ENCODE measurements at places on chromosomes 2 and 18.

DNA sequence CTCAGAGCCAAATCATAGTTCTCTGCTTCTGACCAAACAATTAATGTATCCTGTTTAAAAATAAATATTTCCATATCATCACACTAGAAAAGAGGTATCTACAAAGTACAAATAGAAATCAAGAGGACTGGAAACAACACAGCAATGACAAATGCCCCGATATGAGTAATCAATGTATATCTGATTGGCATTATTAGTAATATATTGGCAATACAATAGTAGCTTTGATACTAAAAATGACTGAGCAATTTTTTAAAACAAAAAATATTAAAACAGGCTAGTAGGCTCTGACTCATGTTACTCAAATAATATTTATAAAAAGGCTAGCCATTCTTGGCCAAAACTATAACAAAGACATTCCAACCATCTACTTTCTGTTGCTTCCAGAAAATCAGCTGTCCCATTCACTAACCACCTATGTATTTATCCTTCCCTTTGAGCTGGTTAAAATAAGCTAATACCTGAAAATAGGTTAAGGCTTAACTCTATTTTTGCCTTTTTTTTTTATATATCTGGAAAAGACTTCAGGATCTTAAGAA, 13.3 kb downstream of the PPP4R3B start:
- no peak for DNase-seq

- DNase-seq, result no peak
Measured at GRCh38 chr2:146917431-146918042, 927.3 kb upstream of the ACVR2A start.

DNA sequence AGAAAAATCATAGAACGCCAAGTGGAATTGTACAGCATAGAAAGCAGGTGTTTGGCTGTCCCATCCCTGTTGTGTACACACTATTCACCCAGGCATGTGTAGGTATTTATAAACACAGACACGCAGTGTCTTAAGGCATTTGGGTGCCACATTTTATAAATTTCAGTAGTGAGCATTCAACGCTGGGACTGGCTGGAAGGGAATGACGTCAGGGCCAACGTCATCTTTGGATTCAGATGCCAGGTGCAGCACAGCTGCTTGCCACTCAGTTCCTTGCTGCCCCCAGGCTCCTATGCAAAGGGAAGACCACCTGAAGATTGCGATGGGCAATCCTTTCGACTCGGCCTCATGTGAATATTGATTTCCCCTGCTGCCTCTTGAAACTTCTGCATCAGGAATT, 461.7 kb upstream of the SOX11 start:
- no peak for DNase-seq

DNA sequence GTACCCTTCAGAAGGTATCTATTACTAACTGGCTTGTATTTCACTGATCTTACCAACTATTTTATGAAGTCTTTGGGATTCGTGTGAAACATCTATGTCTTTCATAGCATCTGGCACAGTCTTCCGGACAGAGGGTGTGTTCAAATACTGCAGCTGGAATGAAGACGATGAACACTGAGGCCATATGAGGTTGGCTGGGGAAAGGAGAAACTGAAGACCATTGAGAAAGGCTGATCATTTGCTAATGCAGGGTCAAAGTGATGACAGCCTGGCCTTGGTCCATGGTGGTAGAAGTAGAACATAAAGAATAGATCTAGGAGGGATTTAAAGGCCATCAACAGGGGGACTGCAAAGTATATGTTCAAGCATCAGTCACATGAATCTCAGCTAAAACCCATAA, 132.7 kb downstream of the CCBE1 start:
- DNase-seq, result no peak

DNA sequence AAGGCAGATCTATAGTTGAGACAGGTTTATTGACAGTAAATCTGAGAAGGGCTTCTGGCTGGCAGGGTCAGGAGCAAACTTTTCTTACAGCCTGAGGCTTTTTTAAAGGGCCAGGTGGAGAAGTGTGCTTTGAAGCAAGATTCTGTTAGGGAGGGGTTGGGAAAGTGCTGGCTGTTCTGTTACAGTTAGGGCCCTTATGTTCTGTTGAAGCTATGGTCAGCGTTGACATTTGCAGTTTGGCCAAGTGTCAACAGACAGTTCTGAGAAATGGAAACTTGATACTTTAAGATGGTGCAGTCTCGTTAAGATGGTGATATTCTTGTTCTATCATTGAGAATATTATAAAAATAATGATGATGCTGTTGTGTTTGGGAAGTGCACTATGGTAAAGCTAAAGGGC, 154.2 kb downstream of the RDH14 start:
- no peak for DNase-seq

Data from coronary artery (tissue), 2 donors.